ENCODE measurements at places on chromosomes 2 and 18.

DNA sequence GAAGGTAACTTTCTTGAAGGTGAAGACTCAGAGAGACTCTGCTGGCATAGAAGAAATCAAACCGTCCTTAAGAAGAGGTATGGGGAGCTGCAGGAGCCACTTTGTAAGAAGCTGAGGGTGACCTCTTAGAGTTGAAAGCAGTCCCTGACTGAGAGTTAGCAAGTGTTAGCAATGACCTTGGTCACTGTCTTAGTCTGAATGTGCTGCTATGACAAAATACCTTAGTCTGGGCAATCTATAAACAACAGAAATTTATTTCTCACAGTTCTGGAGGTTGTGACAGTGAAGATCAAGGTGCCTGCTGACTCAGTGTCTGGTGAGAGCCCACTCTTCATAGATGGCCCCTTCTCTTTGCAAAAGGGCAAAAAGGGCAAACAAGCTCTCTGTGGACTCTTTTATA lies 35.7 kb upstream of the ACTR3 start:
- DNase-seq, result no peak

GRCh38 chr2:108974674-108975073 lies 14.3 kb downstream of the EDAR start:
- DNase-seq, result no peak

DNA sequence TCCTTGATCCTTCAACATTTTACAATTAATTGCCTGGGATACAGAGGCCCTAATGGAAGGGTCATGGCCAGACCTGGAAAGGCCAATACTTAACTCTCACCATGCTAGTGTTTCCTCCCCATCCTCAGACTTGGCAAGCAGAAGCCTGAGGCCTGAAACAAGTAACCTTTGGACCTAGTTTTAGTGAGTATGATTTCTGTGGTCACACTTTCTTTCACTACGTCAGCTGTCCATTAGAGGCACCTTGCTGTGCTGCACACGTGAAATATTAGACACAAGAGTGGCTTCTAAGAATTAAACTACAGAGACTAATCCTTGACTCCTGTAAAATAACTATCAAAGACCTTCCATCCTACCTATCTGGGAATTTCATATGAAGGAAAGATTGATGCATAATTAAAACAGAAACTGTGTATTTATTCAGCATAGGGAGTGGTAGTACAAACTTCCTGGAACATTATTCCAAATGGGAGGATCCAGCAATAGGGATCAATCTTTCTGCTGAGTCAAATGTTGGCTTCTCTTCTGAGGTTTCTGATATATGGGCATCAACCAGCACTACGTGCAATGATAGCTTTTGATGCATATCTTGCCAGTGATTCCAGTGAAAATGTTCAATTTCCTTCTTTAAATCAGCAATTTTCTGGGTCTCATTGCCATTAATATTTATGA lies 249.7 kb downstream of the IKZF2 start:
- DNase-seq, result no peak

GRCh38 chr2:205787761-205788160 lies 105.5 kb downstream of the NRP2 start:
- DNase-seq, result no peak

- no peak for DNase-seq
These were observed 206.8 kb upstream of the HDAC4 start for GRCh38 chr2:239607517-239608191.

GRCh38 chr2:46643493-46643892 lies 164.1 kb downstream of the TMEM247 start:
- no peak for DNase-seq

DNA sequence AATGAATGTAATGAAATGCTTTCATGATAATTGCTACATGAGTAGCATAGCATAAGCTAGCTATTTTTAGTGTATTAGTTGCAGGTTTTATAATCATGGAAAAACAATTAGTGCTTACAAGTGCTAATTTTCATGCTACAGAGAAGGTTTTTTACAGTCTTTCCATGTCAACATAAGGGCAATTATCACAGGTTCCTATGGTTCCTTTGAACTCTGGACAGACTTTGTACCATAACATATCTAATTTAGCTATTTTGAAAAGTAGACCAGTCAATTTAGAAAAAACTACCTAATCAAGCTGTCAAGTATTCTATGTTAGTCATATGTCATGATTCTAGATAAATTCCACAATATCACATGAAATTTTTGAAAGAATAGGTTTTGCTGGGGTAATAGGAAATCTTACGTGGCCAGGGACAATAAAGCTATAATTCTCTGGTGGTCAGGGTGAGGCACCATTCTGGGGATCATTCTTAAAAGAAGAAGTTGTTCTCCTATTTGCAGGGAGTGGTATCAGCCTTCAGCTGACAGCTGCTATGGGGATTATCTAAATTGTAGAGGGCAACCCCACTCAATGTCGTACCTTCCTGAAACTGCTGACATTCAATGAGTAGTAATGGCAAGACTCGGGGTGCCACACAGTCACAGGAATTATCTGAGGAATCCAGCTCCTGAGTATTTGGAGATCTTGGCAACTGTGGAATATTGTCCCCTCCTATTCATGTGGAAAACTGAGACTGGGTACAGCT lies 724.0 kb upstream of the LINC00305 start:
- DNase-seq, result no peak

DNA sequence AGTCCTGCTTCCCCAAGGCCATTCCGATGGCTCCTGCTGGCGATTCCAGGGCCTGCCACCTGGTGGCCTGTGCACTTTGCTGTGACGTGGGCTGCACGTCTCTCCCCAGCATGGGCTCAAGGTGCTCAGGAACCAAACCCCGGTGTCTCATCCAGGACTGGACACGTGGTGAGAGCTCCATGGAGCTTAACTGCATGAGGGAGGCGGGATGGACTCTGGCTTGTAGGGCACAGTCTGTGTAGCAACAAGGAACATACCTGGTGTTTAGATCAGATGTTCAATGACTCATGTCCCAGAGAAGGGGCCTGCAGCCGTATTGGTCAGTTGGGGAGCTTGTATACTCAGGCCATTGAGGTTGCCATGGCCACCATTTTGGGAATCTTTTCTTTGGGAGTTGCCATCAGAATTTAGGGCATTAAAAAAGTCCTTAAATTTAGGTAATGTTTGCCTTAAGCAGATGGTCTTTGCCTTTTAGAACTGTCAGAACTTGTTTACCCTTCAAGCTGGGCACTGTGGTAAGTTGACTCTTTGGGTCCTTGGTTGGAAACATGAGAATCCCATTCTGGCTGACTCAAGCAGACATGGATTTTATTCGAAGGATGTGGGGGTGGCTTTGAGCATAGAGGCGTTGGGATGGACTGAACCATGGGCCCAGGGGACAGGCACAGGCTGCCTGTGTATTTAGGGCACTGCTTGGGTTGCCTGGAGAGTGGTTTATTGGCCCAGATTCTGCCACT lies 21.0 kb downstream of the AGAP1 start:
- DNase-seq, result no peak

DNA sequence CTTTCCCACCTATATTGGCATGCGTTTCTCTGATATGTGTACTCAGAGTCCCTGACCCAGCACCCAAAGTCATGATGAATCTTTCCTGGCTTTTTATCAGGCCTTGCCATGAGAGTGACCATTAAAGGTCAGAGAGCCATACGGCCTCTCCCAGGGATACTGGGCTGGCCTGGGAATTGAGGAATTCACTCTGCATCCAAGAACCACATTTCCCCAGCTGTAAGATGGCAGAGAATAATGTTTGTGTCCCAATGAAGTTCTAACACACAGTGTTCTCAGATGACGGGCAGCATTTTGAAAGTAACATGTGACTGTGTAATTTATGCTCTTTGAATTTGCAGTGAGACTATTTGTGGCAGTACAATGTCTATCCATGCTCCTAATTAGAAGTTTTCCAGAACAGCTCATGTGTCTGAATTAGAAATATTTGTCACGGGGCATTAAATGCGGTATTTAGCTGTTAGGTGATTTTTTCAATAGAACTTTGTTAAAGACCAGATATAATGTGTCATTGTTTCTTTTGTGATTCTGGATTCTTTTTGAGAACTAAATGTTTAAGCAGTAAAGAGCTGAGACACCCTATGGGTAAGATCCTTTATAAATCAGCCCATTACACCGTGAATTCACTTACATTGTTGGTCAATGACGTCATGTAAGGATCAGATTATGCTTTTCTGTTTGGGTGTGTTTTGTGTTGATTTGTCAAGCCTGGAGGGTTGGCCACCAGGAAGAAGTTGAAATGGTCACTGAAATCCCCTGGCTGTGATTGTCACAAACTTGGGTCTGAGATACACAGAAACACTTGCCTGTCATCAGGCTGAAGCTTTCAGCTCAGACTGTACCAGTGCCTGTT lies 7.3 kb upstream of the SLC3A1 start:
- no peak for DNase-seq

GRCh38 chr2:119483395-119483753 lies 40.9 kb downstream of the SCTR start:
- DNase-seq, result no peak

- DNase-seq, result no peak
These were observed 49.7 kb upstream of the RASGRP3 start for GRCh38 chr2:33426666-33427231.

- no peak for DNase-seq
These were observed 206.3 kb downstream of the RAD51AP2 start for GRCh38 chr2:17311771-17312511.

DNA sequence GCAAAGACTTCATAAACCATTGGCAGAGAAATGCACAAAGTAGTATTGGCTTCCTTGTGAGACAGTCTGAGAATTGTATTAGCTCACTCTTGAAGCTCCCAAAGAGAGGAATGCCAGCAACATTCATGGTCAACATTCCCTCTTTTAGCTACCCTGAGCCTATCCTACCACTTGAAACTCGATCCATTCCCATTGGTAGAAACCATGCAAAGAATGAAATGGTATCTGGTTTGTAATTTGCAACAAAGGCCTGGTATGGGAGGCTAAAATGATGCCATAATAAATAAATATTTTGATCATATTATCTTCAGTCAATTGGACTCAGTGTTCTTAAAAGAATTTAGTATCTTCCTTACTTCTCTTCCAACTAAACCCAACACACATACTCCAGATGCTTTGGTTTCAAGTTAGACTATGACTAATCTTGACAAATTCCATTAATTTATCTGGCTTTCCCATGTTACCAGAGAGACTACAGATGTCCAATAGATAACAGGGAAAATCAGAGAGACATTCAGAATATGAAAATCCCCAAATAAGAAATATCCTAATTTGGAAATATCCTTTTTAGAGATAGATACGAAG lies 102.9 kb downstream of the DHRS9 start:
- no peak for DNase-seq

- no peak for DNase-seq
These were observed 40.3 kb downstream of the LHCGR start for GRCh38 chr2:48715042-48715899.

- no peak for DNase-seq
These were observed 14.5 kb downstream of the SLC19A3 start for GRCh38 chr2:227703280-227703732.

GRCh38 chr2:37325625-37326071 lies 1.0 kb upstream of the PRKD3 start:
- no peak for DNase-seq

GRCh38 chr18:25661831-25662230 lies 309.9 kb upstream of the ZNF521 start:
- DNase-seq, result no peak

DNA sequence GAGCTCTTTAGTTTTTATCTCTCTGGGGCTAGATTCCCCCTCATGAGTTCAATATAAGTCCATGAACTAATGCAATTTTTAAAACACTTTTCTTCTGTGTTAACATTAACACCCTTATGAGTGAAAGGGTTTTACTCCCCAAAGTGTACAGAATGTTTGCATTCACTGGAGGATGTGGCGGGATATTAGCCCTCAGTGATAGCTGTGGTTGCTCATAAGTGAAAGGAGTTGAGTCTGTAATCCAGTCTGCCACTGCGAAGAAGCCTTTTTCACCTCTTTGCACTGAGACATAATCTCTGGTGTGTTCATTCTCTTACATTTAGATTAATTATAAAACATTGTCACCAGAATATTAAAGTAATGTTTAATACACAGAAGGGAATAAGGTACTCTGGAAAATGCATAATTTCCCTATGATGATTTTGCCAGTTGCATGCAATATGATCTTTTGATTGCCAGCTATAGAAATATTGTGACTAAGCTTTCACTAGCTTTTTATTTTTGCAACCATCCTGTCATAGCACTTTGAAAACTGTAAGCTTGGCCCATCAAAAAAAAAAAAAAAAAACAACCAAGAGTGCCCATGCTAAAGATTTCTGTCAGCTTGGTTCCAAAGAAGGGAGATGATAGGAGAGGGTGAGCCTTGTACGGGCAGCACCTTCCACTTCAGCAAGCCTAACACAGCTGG lies 113.2 kb downstream of the BCL11A start:
- DNase-seq, result no peak

GRCh38 chr18:47846431-47846830 lies 84.0 kb downstream of the SMAD2 start:
- no peak for DNase-seq

DNA sequence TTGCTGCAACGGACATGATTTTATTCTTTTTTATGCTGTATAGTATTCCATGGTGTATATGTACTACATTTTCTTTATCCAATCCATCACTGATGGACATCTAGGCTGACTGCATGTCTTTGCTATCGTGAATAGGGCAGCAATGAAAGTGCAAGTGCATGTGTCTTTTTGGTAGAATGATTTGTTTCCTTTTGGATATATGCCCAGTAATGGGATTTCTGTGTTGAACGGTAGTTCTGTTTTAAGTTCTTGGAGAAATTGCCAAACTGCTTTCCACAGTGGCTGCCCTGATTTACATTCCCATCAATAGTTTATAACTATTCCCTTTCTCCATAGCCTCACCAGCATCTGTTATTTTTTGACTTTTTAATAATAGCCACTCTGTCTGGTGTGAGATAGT lies 99.7 kb upstream of the CRIM1 start:
- DNase-seq, result no peak

DNA sequence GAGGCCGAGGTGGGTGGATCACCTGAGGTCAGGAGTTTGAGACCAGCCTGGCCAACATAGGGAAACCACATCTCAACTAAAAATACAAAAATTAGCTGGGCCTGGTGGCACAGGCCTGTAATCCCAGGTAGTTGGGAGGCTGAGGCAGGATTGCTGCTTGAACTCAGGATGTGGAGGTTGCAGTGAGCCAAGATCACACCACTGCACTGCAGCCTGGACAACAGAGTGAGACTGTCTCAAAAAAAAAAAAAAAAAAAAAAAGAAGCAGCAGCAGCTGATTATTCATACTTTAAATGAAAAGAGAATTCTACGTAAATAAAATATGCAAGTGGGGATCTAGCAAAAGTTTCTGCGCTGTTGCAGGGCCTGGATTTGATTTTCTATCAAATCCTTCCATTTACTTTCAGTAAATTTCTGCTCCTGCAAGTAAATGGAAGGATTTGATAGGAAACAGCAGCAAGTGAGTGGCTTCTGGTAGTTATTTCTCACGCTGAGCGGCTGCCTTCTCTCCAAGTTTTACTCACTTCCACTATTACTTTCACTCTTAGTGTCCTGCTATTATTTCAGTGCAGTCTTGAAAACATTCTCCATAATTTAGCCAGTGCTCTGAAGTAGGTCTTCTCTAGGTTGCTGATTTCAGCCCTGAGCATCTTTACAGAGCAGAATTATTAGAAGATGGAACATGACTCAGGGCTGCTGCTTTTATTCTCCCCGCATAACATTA lies 68.4 kb downstream of the SLC16A14 start:
- DNase-seq, result no peak

- DNase-seq, result no peak
These were observed 1.7 kb downstream of the ATF2 start for GRCh38 chr2:175166216-175166824.
